Osteocyte (in vitro differentiated cells): ENCODE measurements at places on chromosomes 16 and 17.

GRCh38 chr16:85613604-85614337, 649 bp downstream of the GSE1 start:
- no peak for DNase-seq

DNA sequence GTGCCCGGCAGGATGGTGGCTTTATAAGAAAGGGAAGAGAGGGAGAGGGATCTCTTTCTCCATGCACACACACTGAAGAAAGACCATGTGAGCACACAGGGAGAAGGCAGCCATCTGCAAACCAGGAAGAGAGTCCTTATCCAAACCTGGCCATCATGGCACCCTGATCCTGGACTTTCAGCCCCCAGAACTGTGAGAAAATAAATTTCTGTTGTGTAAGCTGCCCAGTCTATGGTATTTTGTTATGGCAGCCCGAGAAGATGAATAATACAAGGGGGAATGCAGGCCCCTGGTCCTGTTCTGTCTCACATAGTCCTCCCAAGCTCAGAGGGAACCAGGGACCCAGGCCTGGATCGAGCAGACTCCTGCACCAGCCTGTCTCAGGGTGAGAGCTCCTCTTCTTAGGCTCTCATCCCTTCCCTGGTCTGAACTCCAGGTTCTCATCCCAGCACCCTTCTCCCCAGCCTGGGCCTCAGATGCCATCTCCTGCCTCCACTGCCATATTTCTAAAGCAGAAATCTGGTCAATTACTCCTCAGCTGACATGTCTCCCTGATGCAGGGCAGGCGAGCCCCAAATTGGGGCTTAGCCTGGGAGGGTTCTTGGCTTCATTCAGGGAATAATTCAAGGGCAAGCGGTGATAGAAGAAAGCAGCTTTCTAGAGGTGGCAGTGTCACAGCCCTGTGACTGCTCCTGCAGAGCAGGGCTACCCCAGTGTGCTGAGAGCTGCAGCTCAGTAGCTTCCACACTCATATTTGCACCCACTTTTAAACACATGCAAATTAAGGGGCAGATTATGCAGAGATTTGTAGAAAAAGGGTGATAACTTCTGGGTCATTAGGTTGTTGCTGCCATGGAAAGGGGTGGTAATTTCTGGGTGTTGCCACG, 28.8 kb downstream of the IGFBP4 start:
- no peak for DNase-seq

DNA sequence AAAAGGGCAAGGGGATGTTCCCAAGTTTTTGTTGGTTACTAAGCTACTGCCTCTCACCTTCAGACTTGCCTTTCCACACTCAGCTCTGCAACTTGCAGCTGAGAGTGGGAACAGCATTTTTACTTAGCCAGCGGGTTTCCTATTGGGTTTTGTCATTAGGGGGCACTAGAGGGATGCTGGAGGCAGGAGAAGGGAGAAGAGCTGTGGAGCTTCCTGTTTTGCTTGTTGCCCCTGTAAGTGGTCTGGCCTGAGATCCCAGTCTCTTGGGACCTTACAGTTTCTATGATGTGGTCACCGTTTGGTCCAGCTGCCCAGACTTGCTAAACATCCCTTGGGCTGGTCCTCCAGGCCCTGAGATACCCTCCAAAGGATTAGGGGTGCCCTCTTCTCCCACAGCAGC, 209.6 kb upstream of the NLRP1 start:
- DNase-seq: no peak

- no peak for DNase-seq
These were observed 136.8 kb upstream of the CDH5 start for GRCh38 chr16:66229651-66230050.

GRCh38 chr17:73430848-73431247, 119.0 kb upstream of the CDC42EP4 start:
- DNase-seq: no peak

- no peak for DNase-seq
These were observed 274.6 kb upstream of the HSBP1 start for GRCh38 chr16:83533193-83533592.
